Lung (tissue), 17 donors: ENCODE measurements at places on chromosomes 5 and 9. TPM values are rescaled to one million over a fixed set of nuclear protein-coding genes. Genes with fewer than 3 reads are reported as not detected.
A peak's percentile ranks its signal among the peaks of the same experiment; 100 is the strongest.

GRCh38 chr9:121564504-121565260, 65.0 kb upstream of the GGTA1 start:
- no peak for DNase-seq
- no peak overlapping the region for H3K27ac ChIP-seq
- no peak overlapping the region for H3K4me3 ChIP-seq

- H3K27me3 ChIP-seq = no peaks in the 10 kb centered on the region
- H3K36me3 ChIP-seq = no peaks in the 10 kb centered on the region
- no peaks in the 10 kb centered on the region for H3K4me1 ChIP-seq
- DNase-seq = no peak
- H3K4me3 ChIP-seq = no peak overlapping the region
These were observed 576.2 kb upstream of the CTNND2 start for GRCh38 chr5:12480487-12480886.

DNA sequence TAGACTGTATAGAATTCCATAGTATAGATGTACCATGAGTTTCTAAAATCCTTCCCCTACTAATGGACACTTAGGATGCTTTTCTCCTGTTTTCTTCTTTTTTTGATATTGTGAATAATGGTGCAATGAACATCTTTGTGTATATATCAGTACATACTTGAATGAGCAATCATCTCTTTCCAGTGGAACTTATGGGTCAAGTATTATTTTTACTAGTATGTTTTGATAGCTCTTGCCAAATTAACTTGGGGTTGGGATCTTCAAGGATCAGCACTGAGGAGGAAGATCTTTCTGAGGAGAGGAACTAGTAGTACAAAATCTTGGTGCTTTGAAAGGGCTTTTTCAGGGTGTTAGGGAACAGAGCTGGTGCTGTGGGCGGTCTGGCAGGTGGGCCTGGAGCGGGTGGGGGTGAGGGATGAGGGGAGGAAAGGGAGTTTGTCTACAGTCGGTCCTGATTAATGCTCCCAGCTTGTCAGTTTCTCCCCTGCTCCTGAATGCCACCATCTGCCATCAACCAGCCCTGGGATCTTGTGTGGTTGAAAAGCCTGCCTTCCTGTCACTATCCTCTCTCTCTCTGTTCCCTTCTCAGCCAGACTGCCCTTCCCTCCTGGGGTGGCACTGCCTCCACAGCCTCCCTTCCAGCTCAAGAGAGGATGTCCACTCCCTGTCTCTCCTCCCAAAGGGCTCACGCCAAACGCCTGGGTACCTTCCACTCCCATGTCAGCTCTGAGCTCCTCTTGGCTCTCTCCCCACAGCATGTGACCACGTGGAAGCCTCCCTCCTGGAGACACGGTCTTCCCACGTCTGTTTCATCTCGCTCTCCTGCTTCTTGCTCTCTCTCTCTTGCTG, 185.9 kb downstream of the DAB2IP start:
- H3K27ac ChIP-seq = no peak overlapping the region
- no peaks in the 10 kb centered on the region for H3K36me3 ChIP-seq
- H3K4me3 ChIP-seq = no peak overlapping the region
- DNase-seq = no peak

DNA sequence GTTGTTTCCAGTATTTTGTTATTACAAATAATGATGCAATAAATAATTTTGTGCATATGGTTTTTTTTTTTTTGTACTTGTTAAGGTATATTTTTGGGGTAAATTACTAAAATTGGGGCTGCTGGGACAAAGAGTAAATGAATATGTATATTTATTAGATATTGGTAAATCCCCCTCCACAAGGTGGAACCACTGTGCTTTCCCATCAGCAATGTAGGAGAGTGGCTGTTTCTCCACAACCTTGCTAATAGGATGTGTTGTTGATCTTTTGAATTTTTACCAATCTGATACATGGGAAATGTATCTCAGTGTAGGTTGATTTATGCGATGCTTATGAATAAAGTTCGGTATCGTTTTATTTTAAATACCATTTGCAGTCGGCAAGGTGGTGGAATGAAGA, 118.1 kb downstream of the TRPM3 start:
- no peak overlapping the region for H3K27ac ChIP-seq
- no peaks in the 10 kb centered on the region for H3K36me3 ChIP-seq
- H3K4me3 ChIP-seq = no peak overlapping the region
- DNase-seq = no peak
- H3K4me1 ChIP-seq = no peaks in the 10 kb centered on the region

DNA sequence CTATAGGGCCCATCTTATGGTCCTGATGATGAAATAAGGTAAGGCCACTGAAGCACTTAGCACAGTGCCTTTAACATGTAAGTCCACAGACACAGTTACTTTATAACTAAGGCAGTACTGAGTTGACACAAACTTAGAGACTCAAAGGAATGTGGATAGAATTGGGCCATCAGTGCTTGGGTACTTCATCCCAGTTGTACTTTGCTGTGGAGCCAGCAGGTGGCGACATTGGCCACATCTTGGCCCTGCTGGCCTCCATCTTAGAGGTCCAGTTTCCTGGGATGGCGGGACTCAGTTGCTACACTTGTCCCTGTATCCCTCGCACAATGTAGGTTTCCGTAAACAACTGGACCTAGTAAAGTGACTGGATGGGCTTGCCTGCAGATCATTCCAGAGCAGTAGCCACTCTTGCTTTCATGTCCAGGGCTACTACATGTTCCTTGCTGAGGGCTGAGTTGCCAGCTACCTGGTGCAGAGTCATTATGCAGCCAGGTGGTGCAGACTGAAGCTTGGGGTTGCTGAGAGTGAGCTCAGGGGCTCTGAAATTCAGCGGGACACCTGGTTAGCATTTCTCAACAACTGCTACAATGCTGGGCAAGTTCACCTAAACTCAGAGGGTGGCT, 10.6 kb downstream of the MTAP start:
- H3K36me3 ChIP-seq = peaks cover 13% of the 10 kb centered on the region
- H3K27ac ChIP-seq = peak overlapping the region; percentile 28
- peaks cover 7% of the 10 kb centered on the region for H3K4me1 ChIP-seq
- no peak overlapping the region for H3K4me3 ChIP-seq
- H3K27me3 ChIP-seq = no peaks in the 10 kb centered on the region
- DNase-seq = peak; percentile 66

DNA sequence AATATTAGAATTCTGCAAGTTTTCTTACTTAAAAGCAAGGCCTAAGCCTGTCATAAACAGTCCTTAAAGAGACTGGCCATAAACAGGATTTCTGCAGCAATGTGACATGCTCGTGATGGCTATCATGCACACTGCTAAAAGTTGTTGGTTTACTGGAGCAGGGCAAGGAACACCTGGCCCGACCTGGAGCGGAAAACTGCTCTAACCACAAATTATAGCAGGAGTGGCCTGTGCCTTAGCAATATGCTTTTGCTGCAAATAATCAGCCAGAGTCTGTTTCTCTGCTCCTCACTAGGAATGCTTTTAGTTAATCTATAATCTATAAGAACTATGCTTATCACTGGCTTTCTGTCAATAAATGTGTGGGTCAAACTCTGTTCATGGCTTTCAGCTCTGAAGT, 322.9 kb upstream of the RPS23 start:
- H3K27me3 ChIP-seq = no peaks in the 10 kb centered on the region
- H3K27ac ChIP-seq = no peak overlapping the region
- no peaks in the 10 kb centered on the region for H3K4me1 ChIP-seq
- no peak for DNase-seq
- H3K36me3 ChIP-seq = no peaks in the 10 kb centered on the region
- H3K4me3 ChIP-seq = no peak overlapping the region

- DNase-seq = no peak
- no peak overlapping the region for H3K4me3 ChIP-seq
- H3K27ac ChIP-seq = no peak overlapping the region
- no peaks in the 10 kb centered on the region for H3K27me3 ChIP-seq
These were observed 165.1 kb downstream of the RNF180 start for GRCh38 chr5:64330728-64331231.

GRCh38 chr5:135628771-135629563, 50.2 kb upstream of the CXCL14 start:
- DNase-seq = no peak
- H3K4me3 ChIP-seq = no peak overlapping the region
- peaks cover 12% of the 10 kb centered on the region for H3K4me1 ChIP-seq
- H3K27me3 ChIP-seq = no peaks in the 10 kb centered on the region
- H3K27ac ChIP-seq = no peak overlapping the region

GRCh38 chr9:106575823-106576222, 287.1 kb upstream of the ZNF462 start:
- DNase-seq = peak; percentile 25
- no peak overlapping the region for H3K4me3 ChIP-seq
- H3K27me3 ChIP-seq = no peaks in the 10 kb centered on the region
- H3K27ac ChIP-seq = no peak overlapping the region
- H3K4me1 ChIP-seq = peaks cover 15% of the 10 kb centered on the region

DNA sequence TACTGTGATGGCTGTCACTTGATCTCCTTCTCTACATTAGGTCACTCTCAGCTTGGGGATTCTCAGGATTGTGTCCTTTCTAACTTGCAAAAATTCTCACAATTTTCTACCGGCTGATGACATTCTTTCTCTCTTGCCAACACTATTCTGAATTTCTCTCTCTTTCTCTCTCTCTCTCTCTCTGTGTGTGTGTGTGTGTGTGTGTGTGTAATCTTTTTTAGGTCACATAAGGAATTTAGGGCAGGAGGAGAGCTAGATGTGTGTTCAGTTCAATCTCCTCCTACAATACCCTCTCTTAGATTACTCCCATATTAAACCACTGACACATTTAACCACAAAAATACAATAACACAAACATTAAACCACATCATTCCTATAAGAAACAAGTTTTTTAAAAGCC, 242.3 kb upstream of the NREP start:
- no peak overlapping the region for H3K4me3 ChIP-seq
- no peaks in the 10 kb centered on the region for H3K36me3 ChIP-seq
- H3K4me1 ChIP-seq = no peaks in the 10 kb centered on the region
- no peaks in the 10 kb centered on the region for H3K27me3 ChIP-seq
- no peak for DNase-seq

- no peaks in the 10 kb centered on the region for H3K27me3 ChIP-seq
- peaks cover 14% of the 10 kb centered on the region for H3K36me3 ChIP-seq
- peaks cover 20% of the 10 kb centered on the region for H3K4me1 ChIP-seq
These were observed 566 bp downstream of the RPP25L start for GRCh38 chr9:34611251-34611810.

DNA sequence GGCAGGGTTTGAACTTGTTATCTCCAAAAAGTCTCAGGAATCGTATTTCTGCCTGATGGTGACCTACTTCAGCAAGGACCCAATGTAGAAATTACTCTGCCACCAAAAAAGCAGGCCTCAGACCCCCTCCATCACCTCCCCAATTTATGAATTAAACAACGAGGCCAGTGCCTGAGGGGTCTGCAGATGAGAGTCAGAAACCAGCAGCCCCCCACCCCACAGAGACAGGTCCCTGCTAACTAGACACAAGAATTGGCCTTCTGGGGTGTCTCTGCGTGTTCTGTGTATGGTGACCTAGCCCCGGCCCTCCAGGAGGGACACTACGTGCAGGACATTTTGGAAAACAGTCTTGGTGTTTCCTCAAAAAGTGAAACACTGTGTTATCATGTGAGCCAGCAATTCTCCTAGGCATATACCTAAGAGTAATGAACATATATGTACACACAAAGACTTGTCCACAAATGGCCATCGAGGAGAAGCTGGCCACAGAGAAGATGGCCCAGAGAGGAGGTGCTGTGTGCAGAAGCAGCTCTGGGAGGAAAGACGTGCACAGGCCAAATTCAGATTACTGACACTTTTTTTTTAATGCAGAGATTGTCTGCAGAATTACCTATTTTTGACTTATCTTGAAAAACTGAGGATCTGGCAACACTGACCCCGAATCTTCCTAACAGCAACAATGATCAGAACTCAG, 93.8 kb downstream of the ADAMTS2 start:
- DNase-seq = no peak
- H3K27me3 ChIP-seq = no peaks in the 10 kb centered on the region
- no peak overlapping the region for H3K27ac ChIP-seq

- H3K36me3 ChIP-seq = no peaks in the 10 kb centered on the region
- H3K27ac ChIP-seq = no peak overlapping the region
- H3K4me1 ChIP-seq = peaks cover 17% of the 10 kb centered on the region
- no peak for DNase-seq
These were observed 42.8 kb downstream of the SIL1 start for GRCh38 chr5:139155333-139155732.

DNA sequence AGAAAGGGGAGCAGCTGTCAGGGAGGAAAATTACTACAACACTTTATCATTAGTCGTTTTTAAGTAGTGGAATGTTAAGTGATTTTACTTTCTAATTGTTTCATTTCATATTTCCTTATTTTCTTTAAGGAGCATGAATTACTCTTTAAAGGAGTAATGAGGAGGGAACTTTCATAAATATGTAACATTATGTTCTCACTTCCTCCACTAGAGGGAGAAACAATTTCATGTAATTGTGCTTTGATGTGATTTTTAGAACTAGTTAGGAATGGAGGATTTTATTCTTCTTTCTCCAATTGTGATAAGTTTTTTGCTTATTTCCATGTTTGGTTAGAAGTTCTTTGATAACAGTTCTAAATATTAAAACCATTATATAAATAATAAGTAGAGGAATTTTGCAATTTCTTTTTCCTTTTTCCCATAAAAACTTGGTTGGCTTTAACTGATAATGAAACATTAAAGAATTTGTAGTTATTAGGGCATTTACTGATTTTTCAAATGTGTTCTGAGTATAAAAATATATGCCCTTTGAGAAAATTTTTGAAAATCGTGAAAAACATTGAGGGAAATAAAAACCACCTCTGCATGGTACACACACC, 25.6 kb downstream of the CEP78 start:
- H3K27me3 ChIP-seq = no peaks in the 10 kb centered on the region
- peaks cover 7% of the 10 kb centered on the region for H3K36me3 ChIP-seq
- H3K4me3 ChIP-seq = no peak overlapping the region
- no peaks in the 10 kb centered on the region for H3K4me1 ChIP-seq

The HTR4 gene
- polyA plus RNA-seq = not detected

The PCDHGA2 gene
- polyA plus RNA-seq = 0.39 TPM

The ZBED3 gene
- 4.7 TPM for polyA plus RNA-seq

The CD14 gene
- polyA plus RNA-seq = 74.5 TPM

The PDGFRB gene
- 33.6 TPM for polyA plus RNA-seq

The NR5A1 gene
- 0.02 TPM for polyA plus RNA-seq

The SLC6A3 gene
- polyA plus RNA-seq = 0.30 TPM

The SPAG8 gene
- polyA plus RNA-seq = 5.8 TPM
